RWPE1 (cell line): ENCODE measurements at places on chromosomes 11 and 22.

- no peak for DNase-seq
These were observed 57.3 kb upstream of the CEP295 start for GRCh38 chr11:93604008-93604660.

DNA sequence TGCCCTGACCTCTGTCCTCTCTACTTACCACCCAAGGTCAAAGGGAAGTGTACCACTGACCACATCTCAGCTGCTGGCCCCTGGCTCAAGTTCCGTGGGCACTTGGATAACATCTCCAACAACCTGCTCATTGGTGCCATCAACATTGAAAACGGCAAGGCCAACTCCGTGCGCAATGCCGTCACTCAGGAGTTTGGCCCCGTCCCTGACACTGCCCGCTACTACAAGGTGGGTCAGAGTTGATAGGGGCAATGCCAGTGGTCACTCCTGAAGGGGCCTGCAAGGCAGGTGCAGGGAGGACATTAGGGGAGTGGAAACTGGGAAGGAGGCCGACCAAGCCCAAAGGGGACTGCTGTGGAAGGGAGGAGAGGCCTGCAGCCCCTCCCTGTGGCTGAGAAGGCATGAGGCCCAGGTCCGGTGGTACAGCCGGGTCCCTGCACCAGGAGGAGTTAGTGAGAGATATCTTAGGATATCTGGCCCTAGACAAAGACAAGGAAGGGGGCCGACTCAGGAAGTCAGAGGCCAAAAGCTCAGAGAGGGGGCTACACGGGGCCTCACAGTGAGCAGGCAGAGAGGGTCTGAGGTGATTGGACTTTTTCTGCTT is 17.9 kb downstream of the POLR3H start:
- DNase-seq, result no peak

DNA sequence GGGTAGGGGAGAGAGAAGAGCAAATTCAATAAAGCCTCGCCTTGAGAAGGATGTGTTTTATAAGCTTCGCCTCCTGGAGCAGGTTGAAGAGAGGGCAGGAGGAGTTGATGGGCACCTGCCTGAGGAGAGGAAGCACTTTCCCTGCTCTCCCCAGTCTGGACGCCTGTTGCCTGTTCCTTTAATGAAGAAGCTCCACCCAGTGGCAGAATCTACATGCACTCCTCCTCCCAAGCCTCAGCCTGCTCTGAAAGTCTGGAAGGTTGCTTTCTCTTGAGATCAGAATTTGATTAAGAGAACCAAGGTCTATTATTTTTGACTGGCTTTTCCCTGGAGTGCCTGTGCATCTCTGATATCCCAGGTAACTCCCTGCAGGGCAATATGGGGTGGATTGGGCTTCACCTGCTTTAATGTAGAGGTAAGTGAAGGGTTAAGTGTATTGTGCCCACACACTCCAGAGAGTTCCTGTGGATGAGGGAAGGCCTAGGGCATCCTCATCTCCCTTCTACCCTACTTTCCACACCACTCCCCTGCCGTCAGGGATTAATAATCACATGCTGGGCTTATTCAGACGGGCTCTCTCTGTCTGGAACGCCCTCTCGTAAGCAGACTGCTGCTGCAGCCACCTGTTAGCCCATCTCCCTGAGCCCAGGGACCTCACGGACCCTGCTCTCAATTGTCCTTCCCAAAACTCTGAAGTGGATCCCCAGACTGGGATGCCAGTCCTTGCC is 22.3 kb downstream of the NTM start:
- no peak for DNase-seq

DNA sequence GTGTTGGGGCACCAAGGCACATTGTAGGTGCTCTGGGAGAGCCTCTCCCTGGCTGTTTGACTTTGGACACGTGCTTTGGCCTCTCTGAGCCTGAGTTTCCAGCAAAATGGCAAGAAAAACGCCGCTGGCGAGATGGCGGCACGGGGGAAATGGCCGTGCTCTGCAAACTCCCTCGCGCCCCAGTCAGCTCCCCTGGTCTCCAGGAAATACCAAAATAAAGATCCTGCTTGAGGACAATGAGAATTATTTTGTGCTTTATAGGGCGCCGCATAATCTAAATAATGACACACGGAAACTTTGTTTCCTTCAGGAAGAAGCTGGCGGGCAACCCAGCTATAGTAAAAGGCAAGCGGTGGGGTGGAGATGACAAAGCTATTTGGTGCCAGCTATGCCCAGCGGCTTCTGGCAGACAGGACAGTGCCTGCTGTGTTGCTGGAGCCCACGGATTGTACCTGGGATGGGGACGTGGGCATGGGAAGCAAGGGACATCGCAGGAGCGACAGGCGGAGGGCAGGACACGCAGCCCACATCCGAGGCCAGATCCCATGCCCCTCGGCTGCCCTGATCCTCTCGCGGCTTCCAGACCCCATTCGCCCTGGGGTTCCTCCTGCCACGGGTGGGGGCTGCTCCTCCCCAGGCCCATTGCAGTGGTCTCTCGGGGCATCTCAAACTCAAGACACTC is 26.3 kb upstream of the RFPL3 start:
- DNase-seq, result no peak

DNA sequence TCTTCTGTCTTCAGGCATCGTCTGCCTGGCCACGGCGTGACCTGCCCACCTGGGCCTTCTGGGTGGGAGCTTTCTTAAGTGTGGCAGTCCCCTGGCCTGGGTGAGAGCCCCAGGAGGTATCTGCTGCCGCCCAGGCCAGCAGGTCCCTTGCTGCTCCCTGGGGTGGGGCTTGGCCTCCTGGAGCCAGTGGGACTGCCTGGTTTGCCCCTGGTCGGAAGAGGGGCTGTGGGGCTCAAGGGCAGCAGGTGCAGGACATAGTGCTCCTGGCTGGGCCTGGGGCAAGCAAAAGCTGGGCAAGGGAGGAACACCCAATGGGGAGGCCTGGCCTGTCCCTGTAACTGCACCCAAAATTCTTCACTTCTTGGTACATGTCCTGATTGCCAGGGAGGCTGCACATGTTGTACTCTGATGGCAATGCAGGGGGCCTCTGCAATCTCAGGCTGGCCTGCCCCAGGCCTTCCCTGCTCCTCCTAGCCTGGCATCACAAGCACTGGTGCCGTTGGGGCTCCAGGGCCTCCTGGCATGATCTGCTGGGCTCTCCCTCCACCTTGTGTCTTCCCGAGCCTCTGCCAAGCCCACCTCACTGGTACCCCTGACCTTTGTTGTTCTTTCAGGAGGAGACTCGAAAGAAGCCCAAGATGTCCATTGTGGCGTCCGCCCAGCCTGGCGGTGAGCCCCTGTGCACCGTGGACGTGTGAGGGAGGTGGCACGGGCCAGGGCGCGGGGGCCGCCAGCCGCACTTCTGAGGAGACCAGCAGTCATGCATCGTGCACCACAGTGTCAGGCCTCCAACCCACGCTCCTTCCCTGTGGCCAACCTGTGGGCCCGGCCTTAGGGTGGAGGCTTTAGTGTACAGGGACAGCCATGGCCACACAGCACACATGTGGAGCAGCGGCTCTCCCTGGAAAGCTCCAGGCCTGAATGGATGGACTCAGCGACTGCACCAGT is 6.2 kb upstream of the RANBP1 start:
- DNase-seq, result no peak

DNA sequence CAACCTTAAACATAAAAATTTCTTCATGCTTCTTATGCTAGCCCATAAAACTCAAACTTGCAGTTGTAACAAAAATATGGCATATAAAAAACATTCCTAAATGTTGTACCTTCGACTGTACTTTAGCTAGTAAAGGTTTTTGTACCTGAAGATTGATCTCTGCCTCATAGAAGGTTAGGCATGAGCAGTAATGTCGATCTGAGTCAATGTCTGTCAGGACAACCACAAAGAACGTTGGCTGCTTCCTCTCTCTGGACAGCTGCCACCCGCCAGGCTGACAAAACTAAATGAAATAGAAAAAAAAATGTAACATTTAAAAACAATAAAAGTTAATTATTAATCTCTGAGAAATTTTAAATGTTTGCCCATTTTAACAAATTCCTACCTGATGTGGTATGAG is 251.3 kb downstream of the SBF2 start:
- no peak for DNase-seq

- DNase-seq, result no peak
These were observed 1014.1 kb downstream of the LRRC4C start for GRCh38 chr11:40445391-40445790.

GRCh38 chr22:19373450-19373849 is 58.1 kb downstream of the HIRA start:
- no peak for DNase-seq

GRCh38 chr11:73680687-73681086 is 34.3 kb downstream of the PLEKHB1 start:
- DNase-seq, result no peak

DNA sequence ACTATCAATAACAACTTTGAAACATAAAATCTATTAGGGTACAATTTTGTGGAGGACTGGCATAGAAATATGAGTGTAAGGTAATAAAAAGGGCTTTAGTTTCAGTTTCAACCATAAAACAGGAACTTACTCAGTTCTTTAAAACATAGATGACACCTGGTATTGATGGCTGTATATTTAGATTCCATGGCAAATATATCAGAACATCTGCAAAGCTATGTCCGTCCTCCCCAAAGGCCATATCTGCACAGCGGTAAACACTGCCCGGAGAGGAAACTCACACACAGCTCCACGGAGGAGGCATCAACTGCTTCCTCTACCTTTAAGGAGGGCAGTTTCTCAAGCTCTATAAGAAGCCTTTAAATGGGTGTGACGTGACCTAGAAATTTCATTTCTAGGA is 993.3 kb downstream of the BRD1 start:
- DNase-seq, result no peak

DNA sequence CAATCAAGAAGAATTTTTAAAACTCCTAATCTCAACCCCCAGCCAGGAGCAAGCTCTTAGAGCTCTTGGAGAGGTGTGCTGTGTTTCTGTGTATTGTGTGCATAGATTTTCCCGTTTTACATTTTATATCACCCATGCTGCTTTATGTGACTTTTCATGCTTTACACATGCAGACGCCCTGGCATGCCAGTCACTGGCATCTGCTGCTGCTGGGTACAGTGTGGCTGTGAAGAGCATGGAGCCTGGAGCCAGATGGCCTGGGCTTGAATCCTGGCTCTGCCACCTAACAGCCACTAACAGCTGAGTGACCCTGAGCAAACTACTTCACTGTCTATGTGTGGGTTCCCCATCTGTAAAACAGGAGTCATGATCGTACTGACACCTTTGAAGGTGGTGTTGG is 23.1 kb downstream of the POLR3H start:
- no peak for DNase-seq

DNA sequence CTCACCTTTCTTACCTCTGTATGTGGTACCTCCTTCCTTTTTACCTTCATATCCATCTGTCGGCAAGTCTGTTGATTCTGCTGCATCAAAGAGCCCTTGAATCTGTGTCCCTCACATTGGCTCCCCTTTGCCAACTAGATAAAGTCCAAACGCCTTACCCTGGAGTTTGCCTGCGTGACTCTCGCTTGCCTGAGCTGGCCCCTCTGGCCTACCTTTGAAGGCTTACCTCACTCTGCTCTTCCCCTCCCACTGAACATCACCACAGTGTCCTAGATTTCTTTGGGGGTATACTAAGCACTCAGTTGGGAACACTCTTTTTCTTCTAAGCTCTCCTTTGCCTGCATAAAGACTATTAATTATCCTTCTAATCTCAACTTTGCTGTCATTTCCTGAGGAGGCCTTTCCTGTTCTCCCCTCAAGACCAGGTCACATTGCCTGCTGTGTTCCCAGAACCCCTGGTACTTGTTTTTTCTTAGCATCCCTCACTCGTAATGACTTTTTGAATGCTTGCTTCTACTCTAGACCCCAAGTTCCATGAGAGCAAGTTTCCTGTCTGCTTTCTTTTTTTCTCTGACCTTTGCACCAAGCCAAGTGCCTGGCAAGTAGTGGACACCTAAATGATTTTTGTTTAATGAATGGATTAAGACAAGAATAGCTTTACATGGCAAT is 67.8 kb upstream of the ADORA2A start:
- no peak for DNase-seq

GRCh38 chr22:20549232-20549841 is 41.9 kb downstream of the MED15 start:
- DNase-seq, result no peak

GRCh38 chr11:66867425-66868040 is 10.7 kb downstream of the LRFN4 start:
- DNase-seq, result no peak

DNA sequence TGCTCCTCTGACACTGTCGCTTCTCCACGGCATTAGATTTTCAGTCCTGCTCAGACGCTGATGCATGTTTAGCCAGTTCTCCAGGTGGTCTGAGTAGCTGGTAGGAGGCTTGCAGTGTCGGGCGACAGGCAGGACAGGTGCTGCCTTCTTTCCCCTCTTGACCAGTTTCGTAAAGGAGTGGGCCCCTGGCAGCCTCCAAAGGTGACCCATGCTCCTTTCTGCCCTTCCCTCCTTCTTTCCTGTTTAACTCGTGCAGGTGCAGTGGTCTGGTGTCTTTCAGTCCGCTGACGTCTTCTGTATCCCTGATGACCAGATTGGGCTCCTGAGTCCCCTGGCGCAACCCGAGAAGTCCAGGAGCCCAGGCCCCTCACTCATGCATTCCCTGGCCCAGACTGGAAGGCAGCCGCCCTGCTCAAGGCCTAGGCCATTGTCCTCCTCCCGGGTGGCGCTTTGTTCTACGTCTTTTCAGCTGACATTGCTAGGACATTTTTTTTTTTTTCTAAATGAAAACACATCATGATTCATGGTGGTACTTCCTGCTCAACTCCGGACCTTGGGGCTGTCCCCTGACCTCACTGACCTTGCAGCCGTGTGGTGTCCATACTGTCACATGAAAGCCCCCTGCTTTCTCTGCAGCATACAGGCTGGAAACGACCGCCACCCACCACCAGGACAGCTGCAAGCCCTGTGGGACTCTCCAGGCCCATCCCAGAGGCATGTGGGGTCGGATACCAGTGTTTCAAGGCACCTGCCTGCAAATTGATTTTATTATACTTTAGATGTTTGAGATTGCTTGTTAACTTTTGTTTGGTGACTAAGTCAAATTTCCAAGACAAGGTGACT is 25.5 kb upstream of the TXNRD2 start:
- no peak for DNase-seq

GRCh38 chr11:36791957-36792356 is 193.9 kb upstream of the RAG2 start:
- no peak for DNase-seq

- DNase-seq, result no peak
These were observed 46.1 kb upstream of the SYN3 start for GRCh38 chr22:33104147-33104854.

DNA sequence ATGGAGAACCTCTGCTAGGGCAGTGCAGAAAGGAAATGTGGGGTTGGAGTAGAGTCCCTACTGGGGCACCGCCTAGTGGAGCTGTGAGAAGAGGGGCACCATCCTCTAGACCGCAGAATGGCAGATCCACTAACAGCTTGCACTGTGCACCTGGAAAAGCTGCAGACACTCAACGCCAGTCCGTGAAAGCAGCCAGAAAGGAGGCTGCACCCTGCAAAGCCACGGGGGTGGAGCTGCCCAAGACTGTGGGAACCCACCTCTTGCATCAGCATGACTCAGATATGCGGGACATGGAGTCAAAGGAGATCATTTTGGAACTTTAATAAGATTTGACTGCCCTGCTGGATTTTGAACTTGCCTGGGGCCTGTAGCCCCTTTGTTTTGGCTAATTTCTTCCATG is 8.7 kb downstream of the TSKU start:
- no peak for DNase-seq

GRCh38 chr11:134915212-134915611 is 503.2 kb upstream of the B3GAT1 start:
- DNase-seq, result no peak
